ENCODE measurements at places on chromosomes 11 and 22. TPM values are rescaled to one million over a fixed set of nuclear protein-coding genes. Genes with fewer than 3 reads are reported as not detected.

Gene MRPL17
- 141 TPM for total RNA-seq

Gene OR51I1
- total RNA-seq: not detected

Gene OR51B2
- not detected for total RNA-seq

Gene PIH1D2
- 0.82 TPM for total RNA-seq

Gene PTPRCAP
- 110 TPM for total RNA-seq

Gene TPBGL
- 0.45 TPM for total RNA-seq
